ENCODE measurements at places on chromosomes 1 and 21.

- no peak for DNase-seq
These were observed 8.1 kb upstream of the TFF1 start for GRCh38 chr21:42374457-42374856.

- DNase-seq, result no peak
These were observed 11.2 kb downstream of the ACTRT2 start for GRCh38 chr1:3032371-3033039.

DNA sequence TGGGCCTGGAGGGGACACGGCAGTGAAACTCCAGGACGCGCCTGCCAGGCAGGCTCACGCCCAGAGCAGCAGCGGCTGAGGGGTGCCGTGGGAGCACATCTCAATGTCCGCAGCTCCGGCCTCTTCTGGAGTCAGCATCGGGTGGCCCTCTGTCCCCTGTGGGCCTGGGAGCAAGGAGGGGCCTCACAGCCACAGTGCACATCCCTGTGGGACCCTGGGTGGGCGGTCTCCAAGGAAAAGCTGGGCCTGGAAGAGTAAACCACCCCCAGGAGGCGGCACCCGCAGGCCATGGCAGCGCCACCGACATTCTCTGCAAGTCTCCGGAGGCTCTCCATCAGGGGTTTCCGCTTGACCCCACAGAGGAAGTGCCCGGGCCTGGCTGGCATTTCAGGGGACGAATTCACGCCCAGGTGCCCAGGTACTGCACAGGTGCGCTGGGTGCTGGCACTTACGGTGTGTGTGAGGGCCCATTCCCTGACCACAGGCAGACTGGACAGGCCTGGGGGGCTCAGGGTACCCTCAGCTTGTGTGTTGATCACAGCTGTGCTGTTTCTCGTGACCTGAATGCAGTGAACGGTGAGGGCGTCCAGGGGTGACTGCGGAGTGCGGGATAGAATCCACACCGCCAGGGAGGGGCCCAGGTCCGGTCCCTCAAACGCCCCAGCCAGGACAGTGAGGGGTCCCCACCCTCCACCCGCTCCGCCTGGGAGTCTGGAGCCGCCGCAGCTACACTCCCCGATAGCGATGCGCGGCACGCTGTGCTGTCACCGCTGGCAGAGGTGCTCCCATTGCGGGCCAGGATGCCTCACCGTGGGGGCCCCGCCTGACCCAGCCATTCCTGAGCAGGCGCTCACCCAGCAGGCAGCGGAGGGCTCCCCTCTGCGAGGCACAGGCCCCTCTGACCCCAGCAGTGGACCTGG is 16.6 kb upstream of the RNF223 start:
- no peak for DNase-seq

- DNase-seq, result no peak
These were observed 92.7 kb downstream of the LRRC8C start for GRCh38 chr1:89725631-89726030.

Measured in liver (tissue), 10 donors.